AG10803 (cell line): ENCODE measurements at places on chromosomes 6 and 20.

GRCh38 chr6:160428069-160428430 lies 79.9 kb downstream of the SLC22A3 start:
- peak; percentile 6 for DNase-seq

GRCh38 chr20:44601801-44602204 lies 19.4 kb downstream of the PKIG start:
- peak; percentile 86 for DNase-seq

DNA sequence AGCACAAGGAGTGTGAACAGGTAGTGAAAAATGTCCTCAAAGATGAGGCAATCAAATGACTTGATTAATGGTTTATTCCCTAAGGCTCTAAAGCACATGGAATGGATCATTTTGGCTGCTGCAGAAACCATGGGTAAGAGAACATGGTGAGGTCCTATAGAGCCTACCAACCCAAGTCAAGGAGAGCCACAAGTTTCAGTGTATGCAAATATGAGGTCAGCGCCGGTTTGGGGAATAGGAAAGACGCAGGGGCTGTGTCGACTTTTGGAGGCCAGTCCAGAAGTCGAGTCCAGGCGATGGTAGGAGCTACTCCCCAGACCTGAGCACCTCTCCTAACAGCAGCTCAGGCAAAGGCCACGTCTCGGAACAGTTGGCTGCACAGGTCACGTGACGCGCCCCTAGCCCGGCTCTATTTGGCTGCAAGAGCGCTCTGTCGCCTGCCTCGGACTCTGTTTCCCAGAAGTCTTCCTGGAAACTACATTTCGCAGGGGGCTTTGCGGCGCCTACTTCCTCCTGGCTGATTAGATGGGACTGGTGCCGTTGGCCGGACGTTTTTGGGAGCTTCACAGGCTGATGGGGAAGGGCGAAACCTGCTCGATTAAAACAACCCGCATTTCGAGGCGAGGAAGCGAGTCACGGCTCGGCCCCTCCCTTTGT lies 74.4 kb upstream of the CHD6 start:
- peak; percentile 55 for DNase-seq

DNA sequence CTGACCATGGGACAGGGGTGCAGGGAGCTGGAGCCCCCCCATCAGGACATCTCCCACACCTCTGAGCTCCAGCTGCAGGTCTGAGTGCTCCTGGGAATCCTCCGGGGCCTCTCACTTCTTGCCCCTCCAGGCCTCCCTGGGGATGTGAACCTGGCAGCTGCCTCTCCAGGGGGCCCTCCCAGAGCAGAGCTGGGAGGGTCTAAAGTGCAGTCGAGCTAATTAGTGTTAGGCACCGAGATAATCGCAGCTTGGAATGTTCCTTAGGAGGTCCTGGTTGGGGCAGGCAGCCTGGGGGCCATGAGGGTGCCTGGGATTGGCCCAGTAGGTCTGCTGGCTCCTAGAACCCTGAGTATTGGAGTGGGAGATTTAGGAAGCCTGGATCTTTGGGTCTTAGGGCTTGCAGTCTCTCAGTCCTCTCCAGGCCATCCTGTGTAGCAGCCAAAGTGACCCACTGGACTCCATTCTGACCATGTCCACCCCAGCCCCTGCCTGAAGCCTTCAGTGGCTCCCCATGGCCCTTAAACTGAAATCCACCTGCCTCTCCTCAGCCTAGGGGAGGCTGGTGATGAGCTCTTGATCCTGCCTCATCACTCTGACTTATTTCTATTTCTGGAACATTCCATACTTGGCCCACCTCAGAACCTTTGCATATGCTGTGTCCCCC lies 26.0 kb downstream of the CEBPB start:
- no peak for DNase-seq

DNA sequence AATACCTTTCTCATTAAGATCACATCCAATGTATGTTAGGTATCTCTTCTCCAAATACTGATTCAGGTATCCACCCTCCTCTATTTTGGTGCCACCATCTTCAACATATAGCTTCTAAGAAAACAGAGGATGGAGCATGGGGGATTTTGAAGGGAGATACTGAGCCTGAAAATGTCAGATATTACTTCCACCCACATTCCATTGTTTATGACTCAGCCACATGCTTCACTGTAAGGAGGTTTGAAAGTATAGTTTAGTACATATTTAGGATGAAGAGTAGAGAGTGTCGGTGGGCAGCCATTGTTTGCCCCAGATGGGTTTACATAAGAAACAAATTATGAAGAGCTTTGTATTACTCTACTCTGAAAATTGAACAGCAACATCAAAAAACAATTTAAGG lies 286.7 kb downstream of the TFAP2B start:
- DNase-seq, result no peak

GRCh38 chr6:164570801-164571200 lies 738.6 kb downstream of the C6orf118 start:
- no peak for DNase-seq

GRCh38 chr20:17928633-17929311 lies 39.8 kb downstream of the SNX5 start:
- no peak for DNase-seq

- DNase-seq, result no peak
Observed at GRCh38 chr6:42916288-42916687, 435 bp downstream of the PTCRA start.

GRCh38 chr6:15260099-15260821 lies 14.4 kb downstream of the JARID2 start:
- DNase-seq, result peak; percentile 81

DNA sequence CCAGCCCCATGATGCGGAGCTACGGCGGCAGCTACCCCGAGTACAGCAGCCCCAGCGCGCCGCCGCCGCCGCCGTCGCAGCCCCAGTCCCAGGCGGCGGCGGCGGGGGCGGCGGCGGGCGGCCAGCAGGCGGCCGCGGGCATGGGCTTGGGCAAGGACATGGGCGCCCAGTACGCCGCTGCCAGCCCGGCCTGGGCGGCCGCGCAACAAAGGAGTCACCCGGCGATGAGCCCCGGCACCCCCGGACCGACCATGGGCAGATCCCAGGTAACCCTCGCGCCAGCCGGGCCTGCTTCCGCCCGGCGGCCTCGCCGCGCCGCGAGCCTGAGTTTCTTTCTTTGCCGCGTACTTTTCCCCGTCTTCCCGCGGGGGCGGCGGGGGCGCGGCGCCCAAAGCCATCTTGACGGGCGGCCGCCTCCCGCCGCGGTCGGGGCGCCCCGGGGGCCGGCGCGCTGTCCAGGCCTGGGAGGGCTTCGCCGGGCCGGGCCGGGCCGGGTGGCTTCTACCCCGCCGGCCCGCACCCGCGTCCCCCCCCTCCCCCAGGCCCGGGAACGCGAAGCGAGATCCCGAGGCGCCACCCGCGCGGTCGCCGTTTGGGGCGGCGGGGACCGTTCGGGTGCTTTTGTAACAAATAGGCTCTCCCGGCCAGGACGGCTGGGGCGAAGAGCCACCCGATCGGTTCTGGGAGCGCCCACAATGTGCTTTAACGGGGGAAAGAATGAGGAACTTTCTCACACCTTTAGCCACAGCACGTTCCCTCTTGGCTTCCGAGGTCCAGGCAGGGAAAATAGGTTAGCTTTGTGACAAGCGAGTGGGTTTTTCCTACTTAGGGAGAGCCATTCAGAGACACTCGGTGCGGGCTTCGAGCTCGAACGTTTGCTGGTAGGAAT lies 2.3 kb downstream of the ARID1B start:
- DNase-seq, result no peak

GRCh38 chr6:42402184-42402583 lies 49.5 kb downstream of the TRERF1 start:
- DNase-seq, result peak; percentile 29
